ENCODE measurements at places on chromosomes 2 and 18. TPM values are rescaled to one million over a fixed set of nuclear protein-coding genes. Genes with fewer than 3 reads are reported as not detected.

The MERTK gene
- 14.0 TPM for total RNA-seq

The YWHAQ gene
- total RNA-seq, result 133 TPM

The CHRNG gene
- not detected for total RNA-seq

The SCYGR8 gene
- not detected for total RNA-seq

The FEV gene
- 1.3 TPM for total RNA-seq

The MROH2A gene
- total RNA-seq, result not detected

The KCNG2 gene
- total RNA-seq, result 2.3 TPM

The FOXD4L1 gene
- not detected for total RNA-seq

The GKN1 gene
- 1.7 TPM for total RNA-seq

The OR6B2 gene
- not detected for total RNA-seq

The AKAIN1 gene
- not detected for total RNA-seq

The GDF7 gene
- not detected for total RNA-seq

The STON1 gene
- 34.3 TPM for total RNA-seq

The IL36B gene
- total RNA-seq, result not detected

The GALNT5 gene
- total RNA-seq, result 18.0 TPM

Data from stomach (tissue), 19 donors.